ENCODE measurements at places on chromosomes 12 and 14.

GRCh38 chr14:64878837-64879634 is 671 bp downstream of the SPTB start:
- DNase-seq = no peak

DNA sequence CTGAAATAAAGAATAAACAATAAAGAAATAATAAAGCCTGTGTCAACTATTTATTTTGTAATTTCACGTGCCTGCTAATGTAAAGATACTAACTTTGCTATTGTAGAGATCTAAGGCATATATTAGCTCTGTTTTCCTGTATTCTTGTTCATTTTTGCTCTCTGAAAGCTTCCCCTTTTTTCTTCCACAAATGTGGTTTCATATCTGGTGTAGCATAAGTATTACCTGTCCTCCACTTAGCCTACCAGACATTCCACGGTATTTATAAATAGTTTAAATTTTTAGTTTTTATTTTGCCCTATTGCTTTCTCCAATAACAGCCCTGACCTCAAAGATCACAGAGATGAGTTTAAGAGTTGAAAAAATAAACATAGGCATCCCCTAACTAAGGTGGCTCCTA is 92.6 kb upstream of the ATP2B1 start:
- no peak for DNase-seq

DNA sequence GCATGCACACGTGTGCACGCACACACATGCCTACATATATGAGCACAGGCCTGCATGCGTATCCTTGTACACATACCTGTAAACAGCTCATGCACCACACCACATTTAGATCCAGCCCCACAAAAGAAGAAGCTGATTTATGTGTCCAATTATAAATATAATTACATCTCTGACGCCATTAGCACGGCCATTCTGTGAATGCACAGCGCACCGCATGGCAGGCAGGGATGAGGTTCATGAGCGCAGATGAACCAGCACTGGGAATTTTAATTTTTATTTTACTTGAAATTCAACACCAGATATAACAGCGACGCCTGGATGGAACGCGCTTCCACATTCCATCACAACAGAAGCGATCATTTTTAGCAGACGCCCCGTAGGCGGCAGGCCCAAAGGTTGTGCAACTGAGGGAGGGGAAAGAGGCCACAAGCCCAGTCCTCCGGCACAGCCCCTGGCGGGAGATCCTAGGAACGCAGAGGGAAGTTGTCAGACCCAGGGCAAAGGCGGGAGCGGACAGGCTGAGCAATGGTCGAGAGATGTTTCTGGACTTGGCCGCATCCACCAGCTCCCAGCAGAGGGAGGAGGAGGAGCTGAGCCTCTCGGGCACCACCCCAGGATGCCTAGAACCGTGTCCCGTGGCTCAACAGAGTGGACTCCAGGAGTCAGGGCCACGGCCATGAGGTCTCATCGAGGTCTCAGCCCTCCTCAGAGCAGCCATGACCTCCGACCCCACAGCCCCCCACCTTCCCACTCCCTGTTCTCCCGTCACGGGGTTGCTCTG is 37.9 kb upstream of the GALNT9 start:
- no peak for DNase-seq

DNA sequence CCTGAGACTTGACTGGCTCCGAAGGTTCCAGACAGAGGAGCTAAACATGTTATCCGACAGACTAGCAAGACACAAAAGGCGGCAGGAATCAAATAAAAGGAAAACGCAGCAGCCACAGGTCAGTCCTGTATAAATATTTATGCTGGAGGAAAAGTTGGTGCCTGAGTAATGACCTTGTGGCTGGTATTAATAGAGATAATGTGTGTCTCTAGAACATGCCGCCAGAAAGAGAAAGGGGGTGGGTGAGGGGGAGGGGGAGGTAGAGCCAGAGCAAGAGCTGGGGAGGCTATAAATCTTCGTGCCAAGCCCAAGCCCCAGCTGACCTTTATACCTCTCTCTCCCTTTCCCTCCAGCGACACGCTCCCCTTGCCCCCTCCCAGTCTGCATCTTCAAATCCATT is 590.4 kb downstream of the MED13L start:
- no peak for DNase-seq

GRCh38 chr12:98296462-98297079 is 218.8 kb upstream of the TMPO start:
- no peak for DNase-seq

GRCh38 chr14:32898876-32899275 is 39.8 kb upstream of the NPAS3 start:
- no peak for DNase-seq

DNA sequence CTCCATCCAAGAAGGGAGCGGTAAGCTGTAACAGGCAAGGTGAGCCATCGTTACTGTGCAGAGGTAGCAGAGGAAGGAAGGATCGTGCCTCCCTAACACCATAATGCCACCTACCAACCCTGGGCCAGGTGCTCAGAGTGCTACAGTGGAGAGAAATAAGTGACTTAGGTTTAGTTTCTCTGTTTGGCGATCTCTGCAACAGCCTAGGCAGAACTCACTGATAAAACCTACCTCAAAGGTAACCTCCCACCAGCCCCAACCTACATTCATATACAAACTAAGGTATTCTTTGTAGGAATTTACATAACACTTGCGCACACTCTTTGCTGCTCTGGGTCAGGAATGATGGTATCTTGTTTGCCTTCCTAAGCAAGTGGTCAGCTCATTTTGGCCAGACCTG is 93.4 kb upstream of the TMEM132D start:
- DNase-seq = no peak

GRCh38 chr14:76101391-76102379 is 50.0 kb upstream of the GPATCH2L start:
- no peak for DNase-seq

- DNase-seq = no peak
These were observed 209.5 kb downstream of the FBXL14 start for GRCh38 chr12:1384910-1385309.

DNA sequence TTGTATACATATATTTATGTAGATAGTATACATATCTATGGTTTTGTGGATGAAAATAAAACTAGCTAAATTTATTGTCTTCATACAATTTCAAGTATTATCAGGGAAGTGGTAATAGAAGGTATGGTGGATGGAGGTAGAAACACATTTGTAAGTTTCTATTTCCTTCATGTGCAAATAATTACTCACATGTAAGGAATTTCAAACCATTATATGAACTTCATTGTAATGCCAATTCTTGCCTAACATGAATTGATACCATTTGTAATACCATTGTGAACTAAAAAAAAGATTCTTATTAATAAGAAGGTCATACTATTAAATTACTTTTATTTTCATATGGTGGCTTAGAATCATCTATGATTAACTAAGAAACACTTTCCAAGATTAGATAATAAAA is 20.1 kb upstream of the PPFIA2 start:
- no peak for DNase-seq

DNA sequence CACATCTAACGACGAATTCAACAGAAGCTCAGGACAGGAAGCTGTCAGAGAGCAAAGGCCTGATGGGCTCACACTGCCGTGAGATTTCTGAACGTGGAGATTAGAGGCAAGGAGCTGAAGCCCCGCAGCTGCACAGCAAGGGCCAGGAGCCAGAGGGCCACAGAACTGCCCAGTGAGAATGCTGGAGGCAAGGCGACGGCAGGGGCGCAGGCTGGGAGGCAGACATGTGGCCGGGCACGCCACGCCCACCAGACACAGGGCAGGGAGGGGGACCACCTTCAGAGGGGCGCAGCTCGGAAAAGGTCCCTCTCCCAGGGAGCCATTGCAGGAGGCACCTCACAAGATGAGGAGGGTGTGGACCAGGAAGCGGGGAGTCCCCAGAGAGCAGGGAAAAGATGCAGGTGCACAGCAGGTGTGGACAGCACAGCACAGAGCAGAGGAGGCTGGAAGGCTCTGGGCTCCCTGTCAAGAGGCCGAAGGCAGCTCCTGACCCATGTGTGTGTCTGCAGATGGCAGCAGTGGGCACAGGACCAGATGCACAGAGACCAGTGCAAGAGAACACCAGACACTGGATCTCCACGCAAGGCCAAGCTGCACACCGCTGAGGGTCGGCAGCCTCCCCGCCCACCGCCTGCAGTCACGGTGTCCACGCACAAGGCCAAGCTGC is 23.0 kb downstream of the BTBD6 start:
- no peak for DNase-seq

DNA sequence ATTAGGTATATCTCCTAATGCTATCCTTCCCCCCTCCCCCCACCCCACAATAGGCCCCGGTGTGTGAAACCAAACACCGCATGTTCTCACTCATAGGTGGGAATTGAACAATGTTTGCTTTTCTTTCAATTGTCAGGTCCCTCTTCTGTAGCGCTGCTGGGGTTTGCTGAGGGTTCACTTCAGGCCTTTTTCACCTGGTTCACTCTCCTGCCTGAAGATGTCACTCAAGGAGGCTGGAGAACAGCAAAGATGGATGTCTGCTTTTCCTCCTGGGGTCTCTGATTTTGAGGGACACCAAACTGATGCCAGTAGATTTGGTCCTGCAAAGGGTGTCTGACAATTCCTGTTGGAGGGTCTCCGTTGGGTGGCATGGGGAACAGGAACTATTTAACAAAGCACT is 35.8 kb downstream of the KLRK1 start:
- DNase-seq = no peak

- DNase-seq = no peak
These were observed 9.6 kb downstream of the XRCC3 start for GRCh38 chr14:103705504-103706284.

GRCh38 chr12:55244309-55244708 is at the start of gene OR6C74:
OR6C74 (plus strand) TSS chr12:55244609; CDS start chr12:55247288, 2,679 bp downstream.
- no peak for DNase-seq

GRCh38 chr14:58862416-58863160 is 224.8 kb downstream of the DACT1 start:
- DNase-seq = no peak

DNA sequence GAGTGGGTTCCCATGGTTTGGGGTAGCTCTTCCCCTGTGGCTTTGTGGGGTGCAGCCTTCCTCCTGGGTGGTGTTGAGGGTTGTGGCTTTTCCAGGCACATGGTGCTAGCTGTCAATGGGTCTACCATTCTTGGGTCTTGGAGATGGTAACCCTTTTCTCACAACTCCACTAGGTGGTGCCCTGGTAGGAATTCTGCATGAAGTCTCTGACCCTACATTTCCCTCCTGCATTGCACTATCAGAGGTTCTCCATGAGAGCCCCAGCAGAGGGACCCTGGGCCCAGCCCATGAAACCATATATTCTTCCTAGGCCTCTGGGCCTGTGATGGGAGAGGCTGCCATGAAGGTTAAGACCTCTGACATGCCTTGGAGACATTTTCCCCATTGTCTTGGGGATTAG is 1093.3 kb downstream of the SLC16A7 start:
- DNase-seq = no peak

DNA sequence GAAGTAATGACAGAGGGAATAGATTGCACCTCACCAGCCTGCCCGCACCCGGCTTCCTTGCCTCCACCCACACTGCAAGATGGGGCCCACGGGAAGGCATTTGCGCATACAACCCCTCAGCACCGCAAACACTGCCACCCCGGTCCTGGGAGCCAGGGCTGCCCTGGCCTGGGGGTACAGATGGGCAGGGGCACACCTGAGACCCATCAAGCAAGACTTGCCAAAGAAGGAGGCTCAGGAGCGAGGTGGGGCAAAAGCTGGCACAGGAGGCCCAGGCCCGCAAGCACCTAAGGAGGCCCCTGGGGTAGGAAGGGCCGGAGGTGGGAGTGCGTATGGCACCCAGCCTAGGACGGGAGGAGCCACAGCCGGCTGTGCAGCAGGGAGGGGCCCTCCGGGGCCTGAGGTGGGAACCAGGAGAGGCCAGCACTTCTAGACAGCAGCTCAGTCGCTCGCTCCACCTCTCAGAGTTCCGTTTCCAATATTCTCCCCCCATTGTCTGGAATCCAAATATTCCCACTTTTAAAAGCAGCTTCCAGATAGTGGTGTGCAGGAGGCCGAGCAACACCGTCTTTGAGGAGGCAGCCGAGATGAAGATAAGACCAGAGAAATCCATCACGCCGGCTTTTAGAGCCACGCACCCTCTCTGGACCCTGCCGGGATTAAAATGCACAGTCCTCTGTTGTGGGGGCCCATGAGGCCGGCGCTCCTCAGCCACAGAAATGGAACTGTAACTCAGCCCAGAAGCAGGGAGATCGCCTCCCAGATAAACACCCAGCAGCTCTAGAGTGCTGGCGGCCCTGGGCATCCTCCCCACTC is 12.2 kb upstream of the C14orf180 start:
- DNase-seq = no peak

DNA sequence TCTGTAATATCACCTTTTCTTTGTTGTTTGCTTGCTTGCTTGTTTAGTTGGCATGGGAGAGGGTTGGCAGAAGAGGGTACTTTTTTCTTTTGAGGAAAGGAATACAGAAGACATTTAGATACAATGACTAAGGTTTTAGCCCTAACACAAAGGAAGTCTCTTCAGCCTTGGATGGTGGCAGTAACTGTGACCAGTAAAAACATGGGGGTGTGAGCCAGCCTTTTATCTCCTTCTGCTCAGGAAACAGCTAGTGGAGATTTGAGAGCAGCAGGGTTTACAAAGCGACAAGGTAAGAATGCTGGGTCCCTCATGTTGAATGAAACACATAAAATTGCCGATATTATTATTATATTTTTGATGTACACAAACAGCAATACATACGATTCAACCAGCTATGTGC is 40.4 kb downstream of the SLC8A3 start:
- no peak for DNase-seq

DNA sequence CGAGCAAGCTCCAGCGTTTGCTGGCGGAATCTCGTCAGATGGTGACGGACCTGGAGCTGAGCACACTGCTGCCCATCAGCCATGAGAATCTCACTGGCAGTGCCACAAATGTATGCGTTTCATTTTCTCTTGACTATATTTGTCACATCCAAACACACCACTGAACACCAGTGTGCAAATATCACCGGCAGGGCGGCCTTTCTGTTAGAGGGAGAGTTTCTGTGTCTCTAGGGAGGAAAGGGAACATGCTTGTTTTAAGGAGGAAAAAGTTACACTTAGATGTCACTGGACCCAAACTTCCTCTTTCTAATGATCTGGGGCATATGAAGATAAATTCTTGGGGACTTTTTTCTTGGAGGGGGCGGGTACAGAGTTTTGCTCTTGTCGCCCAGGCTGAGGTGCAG is 21.9 kb upstream of the HIP1R start:
- DNase-seq = no peak

DNA sequence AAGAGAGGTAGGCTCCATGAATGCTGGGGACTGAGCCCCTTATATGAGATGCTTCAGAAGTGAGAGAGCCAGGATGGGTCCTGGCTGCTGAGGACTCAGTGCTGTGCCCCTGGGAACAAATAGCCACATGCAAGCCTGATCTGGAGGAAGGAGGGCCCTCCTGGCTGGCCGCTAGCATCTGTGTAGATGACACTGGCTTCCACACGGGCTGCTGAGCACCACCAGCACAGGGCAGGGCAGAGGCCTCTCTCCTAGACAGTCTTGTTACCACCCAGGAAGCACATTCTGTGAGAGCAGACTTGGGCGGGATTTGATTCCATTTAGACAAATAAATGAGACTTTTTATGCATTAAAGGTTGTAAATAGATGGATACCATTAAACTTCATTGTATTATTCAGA is 48.0 kb downstream of the ZNF664 start:
- DNase-seq = no peak

DNA sequence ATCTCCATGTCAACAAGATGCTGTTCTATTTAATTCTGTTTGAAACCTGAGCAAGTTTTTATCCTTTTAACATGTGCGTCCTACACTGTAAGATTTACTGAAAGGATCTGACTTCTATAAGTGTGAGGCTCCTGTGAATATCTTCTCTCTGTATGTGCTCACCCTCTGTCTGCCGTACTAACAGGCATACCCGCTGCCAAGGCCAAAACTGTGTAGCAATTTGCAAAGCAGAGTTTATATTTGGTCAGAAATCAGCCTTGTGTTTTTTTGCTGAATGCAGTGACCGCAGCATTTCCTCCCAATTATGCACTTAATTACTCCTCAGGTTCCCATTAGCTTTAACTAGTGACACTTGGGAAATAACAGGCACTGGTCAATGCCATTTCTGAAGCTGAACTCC is 12.3 kb downstream of the CHST11 start:
- no peak for DNase-seq
